Activated CD4-positive, CD25-positive, alpha-beta regulatory T cell (primary cell): ENCODE measurements at places on chromosomes 3 and 15.

DNA sequence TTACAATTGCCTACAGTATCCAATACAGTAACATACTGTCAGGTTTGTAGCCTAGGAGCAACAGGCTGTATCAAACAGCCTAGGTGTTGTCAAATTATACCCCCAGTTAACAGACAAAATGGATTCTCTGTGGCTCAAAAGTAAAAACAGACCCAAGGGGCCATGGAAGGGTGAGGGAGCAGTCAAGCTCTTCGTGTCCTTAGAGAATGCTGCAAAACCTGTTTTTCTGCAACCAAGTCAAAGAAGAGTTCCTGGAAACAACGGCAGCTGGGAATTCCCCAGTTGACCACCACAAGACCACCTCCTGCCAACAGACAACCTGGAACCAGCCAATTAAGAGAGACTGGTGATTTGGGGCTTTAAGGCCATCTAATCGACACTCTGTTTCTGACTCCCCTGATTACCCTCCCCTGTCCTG lies 11.1 kb upstream of the THUMPD3 start:
- DNase-seq, result no peak

DNA sequence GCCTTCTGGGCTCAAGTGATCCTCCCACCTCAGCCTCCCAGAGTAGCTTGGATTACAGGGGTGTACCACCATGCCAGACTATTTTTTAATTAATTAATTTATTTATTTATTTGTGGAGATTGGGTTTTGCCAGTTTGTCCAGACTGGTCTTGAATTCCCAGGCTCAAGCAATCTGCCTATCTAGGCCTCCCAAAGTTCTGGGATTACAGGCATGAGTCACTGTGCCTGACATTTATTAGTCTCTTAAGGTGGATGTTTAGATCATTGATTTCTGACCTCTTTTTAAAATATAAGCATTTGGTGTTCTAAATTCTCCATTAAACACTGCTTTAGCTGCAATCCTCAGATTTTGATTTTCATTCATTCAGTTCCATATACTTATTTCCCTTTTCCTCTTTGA lies 15.6 kb downstream of the FBXW12 start:
- DNase-seq, result no peak

DNA sequence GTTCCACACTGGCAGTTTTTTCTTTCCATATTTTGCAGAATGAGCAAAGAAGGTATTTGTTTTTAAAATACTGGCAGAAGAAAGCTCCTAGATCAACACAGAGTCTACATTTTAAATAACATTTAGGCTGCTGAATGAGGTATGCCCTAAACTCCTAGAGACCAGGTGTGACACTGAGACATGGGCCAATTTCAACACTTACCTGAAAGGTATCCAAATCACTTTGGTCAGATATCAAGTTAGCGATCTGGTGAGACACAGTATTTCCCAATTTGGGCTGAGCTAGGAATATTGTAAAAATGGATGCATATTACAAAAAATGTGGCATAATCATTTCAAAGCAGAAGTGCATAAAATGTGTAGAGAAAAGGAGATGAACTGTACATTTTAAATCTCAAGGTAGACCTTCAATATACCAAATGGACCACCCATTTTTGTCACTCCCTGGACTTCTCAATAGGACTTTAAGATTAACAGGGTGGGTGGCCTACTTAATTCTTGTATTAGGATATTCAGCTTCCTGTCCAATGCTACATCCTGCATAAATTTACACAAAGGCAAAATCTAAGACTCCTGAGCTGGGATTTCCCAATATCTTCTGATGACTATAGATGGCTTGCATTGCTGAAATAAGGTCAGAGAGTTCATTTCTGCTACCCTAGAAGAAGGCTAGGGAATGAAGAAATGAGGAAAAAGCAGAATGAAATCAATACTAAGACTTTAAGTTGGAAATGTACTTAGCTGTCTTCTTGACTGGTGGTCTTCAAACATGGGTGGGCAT lies 487.8 kb downstream of the FOXP1 start:
- no peak for DNase-seq

- DNase-seq, result no peak
Observed at GRCh38 chr3:134211797-134212196, 38.9 kb downstream of the RYK start.

GRCh38 chr15:94366781-94367180 lies 135.4 kb downstream of the MCTP2 start:
- no peak for DNase-seq
